ENCODE measurements at places on chromosomes 7 and 10. TPM values are rescaled to one million over a fixed set of nuclear protein-coding genes. Genes with fewer than 3 reads are reported as not detected.

GRCh38 chr10:100339236-100339635, 7.8 kb upstream of the SCD start:
- H3K36me3 ChIP-seq = no peaks in the 10 kb centered on the region
- no peaks in the 10 kb centered on the region for H3K4me1 ChIP-seq
- H3K4me3 ChIP-seq = no peak overlapping the region
- H3K27ac ChIP-seq = peak overlapping the region; percentile 25

GRCh38 chr10:95935429-95935828, 27.7 kb downstream of the CC2D2B start:
- H3K27ac ChIP-seq = no peak overlapping the region
- no peaks in the 10 kb centered on the region for H3K4me1 ChIP-seq
- DNase-seq = no peak
- no peaks in the 10 kb centered on the region for H3K27me3 ChIP-seq

Gene FBXL13
- 0.20 TPM for total RNA-seq

Gene DDIT4
- 1,366 TPM for total RNA-seq

DNA sequence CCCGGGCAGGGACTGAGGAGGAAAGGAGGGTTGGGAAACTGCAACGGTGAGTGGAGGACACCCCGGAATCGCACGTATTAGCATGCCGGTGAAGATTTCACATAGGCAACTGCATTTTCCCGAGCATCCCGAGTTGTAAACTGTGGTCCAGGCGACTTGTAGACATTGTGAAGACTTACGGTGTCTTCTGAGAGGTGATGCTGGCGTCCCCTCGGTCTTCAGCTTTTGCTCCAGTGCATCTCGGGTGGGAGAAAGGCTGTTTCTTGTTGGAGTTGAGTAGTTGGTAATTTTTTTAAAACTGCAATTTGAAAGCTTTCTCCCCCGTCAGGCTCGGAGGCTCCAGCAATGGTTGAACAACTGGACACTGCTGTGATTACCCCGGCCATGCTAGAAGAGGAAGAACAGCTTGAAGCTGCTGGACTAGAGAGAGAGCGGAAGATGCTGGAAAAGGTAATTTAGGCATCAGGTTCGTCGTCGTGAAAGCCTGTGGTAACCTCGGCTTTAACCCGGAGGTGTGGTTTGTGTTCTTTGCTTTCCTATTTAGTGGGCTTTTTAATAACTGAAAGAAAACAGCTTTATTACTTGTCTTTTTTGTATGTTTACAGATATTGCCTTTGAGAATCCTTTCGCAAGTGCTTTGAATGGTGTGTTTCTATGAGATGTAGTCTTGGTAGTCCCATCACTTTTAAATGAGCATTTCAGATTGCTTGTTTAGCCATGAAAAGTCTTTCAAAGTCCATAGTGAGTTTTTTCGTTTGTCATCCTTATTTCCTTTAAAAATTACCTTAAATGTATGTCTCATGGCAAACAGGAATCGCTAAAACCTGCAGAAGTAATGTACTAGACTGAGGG, 687 bp downstream of the HELLS start:
- H3K4me1 ChIP-seq = peaks cover 23% of the 10 kb centered on the region
- no peak overlapping the region for H3K27ac ChIP-seq
- DNase-seq = no peak
- H3K4me3 ChIP-seq = peak overlapping the region; percentile 98
- no peaks in the 10 kb centered on the region for H3K36me3 ChIP-seq
- no peaks in the 10 kb centered on the region for H3K27me3 ChIP-seq

DNA sequence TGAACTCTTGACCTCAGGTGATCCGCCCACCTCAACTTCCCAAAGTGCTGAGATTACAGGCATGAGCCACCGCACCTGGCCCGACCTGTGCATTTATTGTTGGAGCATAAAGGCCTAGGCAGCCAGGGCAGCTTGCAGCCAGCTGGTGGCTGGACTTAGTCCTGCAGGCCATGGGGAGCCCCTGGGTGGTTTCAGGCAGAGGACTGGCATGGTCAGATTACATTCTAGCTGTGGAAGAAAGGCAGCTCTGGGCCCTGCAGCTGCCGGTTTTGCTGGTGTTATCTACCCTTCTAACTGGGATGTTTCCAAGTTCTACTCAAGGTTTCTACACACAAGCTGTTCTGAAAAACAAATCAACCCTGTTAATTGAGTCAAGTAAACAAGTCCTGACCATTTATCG, 22.7 kb upstream of the MKRN1 start:
- H3K4me3 ChIP-seq = no peak overlapping the region
- no peaks in the 10 kb centered on the region for H3K36me3 ChIP-seq
- no peak for DNase-seq
- no peaks in the 10 kb centered on the region for H3K27me3 ChIP-seq
- H3K4me1 ChIP-seq = no peaks in the 10 kb centered on the region

DNA sequence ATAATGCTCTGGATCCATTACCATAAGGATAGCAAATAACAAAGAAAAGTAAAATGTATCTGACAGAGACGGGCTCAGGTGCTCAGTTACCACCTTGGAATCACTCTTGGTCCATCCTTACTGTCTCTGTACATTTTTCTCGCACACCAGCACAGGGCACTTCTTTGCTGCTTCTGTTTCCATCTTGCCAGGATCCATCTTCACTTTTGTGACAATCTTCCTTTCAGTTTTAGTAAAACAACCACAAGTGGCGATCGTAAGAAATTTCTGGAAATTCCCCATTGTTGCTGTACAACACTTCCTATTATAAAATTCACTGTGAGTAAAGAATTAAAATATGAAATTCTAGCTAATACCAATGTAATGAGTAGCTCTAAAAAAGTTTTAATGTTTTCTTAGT, 695.5 kb downstream of the GRM8 start:
- no peak for DNase-seq
- H3K4me1 ChIP-seq = no peaks in the 10 kb centered on the region
- H3K27ac ChIP-seq = no peak overlapping the region
- H3K36me3 ChIP-seq = no peaks in the 10 kb centered on the region
- no peak overlapping the region for H3K4me3 ChIP-seq

DNA sequence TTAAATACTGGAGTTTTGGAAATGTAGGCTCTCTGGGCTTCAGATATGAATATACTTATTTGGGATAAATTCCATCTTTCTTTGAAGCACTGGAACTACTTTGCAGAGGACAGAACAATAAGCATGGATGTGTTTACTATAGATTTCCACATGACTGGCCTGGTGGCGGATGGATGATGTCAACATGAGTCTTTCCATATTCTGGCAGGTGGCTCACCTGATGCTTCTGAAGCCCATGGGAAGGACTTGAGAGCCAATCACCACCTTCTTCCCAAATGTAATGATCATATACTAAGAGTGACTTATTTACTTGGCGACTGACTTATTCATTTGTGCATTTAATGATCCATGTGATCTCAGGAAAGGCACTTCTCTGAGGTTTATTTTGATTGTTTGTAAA, 110.5 kb downstream of the FANK1 start:
- no peaks in the 10 kb centered on the region for H3K4me1 ChIP-seq
- H3K36me3 ChIP-seq = no peaks in the 10 kb centered on the region
- no peak for DNase-seq
- no peaks in the 10 kb centered on the region for H3K27me3 ChIP-seq
- no peak overlapping the region for H3K4me3 ChIP-seq

- no peak overlapping the region for H3K27ac ChIP-seq
- no peaks in the 10 kb centered on the region for H3K36me3 ChIP-seq
- no peak overlapping the region for H3K4me3 ChIP-seq
- H3K4me1 ChIP-seq = no peaks in the 10 kb centered on the region
- H3K27me3 ChIP-seq = no peaks in the 10 kb centered on the region
Observed at GRCh38 chr10:24541239-24541753, 182.4 kb downstream of the ARHGAP21 start.

DNA sequence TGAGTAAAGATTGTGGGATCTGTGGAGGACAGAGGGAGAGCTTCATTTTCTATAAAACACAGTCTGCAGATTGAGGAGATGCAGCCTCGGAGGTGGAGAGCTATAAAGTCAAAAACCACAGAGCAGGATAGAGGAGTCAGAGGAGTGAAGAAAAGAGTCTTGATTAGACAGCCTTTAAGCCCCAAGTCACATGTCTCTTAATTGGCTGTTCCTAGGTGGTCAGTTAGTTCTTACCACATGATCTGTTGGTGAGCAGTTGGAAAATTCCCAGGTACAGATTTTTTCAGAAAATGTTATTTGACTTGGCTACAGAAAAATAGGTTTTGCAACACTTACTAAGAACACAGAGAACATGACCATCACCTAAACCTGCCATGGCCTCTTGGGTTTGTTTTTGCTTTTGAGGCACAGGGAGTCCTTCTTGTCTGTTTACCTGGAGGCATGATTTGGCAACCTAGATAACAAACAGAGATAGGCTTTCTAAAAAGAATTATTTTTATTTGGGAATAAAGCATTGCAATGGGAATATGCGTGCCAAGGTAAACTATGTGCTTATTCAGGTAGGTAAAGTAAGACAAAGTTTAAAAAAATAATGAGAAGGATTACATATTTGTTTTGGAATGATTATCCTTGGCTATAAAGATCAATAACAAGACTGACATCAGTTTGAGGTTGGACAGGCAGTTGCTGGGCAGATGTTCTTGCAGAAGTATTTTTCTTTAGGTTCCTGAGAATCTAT, 604 bp upstream of the CYP3A43 start:
- no peak overlapping the region for H3K27ac ChIP-seq
- no peak overlapping the region for H3K4me3 ChIP-seq
- H3K27me3 ChIP-seq = no peaks in the 10 kb centered on the region
- H3K36me3 ChIP-seq = no peaks in the 10 kb centered on the region
- DNase-seq = no peak

Gene SEMA3E
- 2.3 TPM for total RNA-seq

Gene UPK3BL2
- 9.6 TPM for total RNA-seq

Gene OR2A1
- total RNA-seq = not detected

GRCh38 chr7:37765872-37766525, 82.4 kb upstream of the NME8 start:
- H3K4me3 ChIP-seq = no peak overlapping the region
- no peaks in the 10 kb centered on the region for H3K27me3 ChIP-seq
- no peaks in the 10 kb centered on the region for H3K36me3 ChIP-seq
- no peak for DNase-seq
- no peaks in the 10 kb centered on the region for H3K4me1 ChIP-seq
- H3K27ac ChIP-seq = no peak overlapping the region
